ENCODE measurements at places on chromosomes 2 and 18.

DNA sequence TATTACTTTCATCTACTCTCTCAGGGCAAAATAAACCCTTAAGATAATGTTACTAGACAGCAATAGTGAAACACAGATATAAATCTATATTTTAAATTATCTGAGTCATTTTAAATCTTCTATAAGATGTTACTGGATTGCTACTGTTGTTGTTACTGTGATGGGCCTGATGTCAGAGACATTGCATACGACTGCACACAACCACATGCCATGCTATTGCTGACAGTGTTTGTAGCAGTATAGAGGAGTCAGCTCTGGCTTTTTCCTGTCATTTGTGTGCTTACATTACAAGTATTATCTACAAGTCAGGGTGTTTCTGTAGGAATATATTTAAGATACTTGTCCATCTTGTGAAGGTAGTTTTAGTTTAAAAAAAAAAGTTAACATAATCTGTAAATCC is 63.9 kb downstream of the CCDC148 start:
- DNase-seq = no peak

- DNase-seq = no peak
Observed at GRCh38 chr18:13615432-13615861, 110.9 kb downstream of the FAM210A start.

DNA sequence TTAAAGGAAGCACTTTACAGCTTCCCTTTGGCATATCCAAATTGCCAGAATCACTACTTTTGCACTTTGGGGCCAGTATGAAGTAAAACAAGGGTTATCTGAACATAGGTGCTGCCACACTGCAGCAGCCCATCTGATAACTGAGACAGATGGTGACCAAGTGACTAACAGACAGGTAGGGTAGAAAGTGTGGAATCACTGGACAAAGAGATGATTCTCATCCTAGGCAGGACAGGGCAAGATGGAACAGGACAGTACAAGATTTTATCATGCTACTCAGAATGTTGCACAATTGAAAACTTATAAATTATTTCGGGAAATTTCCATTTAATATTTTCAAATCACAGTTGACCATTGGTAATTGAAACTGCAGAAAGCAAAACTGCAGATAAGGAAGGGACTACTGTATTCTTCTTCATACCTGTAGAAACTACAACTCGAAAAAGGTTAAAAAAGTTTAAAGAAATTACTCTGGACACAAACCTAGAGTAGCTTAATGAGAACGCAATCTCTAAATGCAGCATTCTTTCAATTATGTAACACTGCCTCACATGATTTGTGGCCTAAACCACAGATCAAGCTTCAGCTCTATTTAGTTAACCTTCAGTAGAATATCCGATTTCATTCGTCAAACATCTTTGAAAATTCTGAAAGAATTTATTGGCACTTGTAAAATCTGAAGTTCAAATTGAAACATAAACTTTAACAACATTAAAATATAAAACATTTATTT is 31.4 kb downstream of the HEATR5B start:
- no peak for DNase-seq

DNA sequence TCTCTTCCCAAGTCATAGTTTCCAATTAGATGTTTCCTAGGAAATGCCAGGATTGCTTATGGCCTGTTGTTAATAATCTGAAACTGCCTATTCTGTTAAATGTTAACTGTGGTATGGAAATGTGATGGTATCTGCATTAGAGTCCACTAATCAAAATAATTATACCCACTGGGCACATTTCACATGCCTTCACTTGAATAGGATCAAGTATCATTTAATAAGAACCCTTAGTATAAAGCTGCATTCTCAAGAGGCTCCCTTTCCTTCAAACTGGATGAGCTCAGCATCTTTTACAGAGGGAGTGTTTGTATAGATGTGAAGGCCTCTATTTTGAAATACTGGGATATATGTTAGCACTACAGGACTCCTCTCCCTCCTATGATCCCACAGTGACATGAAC is 477.2 kb upstream of the VRK2 start:
- DNase-seq = no peak

DNA sequence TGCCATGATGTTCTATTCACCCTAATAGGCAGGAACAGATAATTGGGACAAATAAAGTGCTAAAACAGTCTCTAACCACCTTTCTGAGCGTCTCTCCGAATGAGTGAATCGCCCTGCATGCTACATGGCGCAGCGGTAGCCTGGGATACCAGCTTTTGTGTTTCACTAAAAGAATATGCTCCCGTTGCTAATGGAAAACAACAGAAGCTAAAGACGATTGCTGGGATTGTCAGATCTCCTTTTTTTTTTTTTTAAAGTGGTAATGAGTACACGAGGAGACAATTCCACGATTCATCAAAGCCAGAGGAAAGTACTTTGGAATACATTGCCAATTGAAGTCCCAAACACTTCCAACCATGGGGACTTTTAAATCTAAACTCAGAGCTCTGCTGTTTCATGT is 1815.3 kb upstream of the CELF4 start:
- DNase-seq = no peak

DNA sequence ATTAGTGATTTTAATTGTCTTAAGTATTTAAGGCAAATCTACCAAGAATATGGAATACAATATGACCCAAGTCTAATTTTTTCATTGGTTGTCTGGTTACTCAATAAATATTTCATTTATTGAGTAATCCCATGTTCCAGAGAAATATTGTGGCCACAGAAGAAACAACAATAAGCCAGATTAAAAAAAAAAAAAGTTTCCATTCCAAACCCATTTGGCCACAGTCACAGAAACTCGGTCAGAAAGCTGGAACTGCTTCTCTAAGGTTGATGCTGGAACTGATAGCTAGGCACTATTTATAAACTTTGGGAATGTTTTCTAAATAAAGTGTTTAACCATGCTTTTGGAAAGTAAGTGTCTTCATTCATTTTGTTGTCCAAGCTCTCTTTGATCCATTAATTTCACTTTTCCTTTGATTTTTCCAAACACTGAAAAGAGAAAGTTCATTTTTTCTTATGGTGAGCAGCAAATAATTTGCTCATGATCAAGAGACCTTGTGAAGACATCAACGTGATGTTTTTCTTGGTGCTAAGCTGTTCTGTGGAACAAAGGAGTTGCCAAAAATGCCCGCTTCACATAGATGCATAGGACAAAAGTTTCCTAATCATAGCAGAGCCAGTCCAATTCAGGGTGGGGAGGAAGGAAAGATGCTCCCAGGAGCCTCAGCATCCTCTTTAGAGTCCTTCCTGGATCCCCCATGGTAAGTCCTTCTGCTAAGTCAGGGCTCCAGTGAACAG is 72.1 kb upstream of the CCBE1 start:
- DNase-seq = no peak

- DNase-seq = no peak
Observed at GRCh38 chr2:233469261-233470010, 97.1 kb downstream of the USP40 start.

DNA sequence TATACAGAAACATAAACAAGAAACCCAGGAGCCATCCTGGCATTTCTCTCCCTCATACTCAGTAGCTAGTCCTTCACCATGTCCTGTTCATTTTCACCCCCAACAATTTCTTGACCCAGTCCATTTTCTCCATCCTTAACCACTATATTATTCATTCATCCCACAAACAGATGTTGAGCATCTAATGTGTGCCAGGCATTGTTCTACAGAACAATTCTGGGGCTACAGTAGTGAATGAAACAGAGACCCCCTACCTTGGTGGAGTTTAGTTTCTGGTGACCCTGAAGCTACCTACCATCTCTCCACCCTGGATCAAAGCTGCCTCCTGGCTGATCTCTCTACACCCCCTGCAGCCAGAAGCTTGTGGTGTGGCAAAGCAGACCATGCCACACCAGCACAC is 27.5 kb upstream of the BZW1 start:
- DNase-seq = no peak

GRCh38 chr2:54053830-54054229 is 61.6 kb upstream of the ACYP2 start:
- DNase-seq = no peak

DNA sequence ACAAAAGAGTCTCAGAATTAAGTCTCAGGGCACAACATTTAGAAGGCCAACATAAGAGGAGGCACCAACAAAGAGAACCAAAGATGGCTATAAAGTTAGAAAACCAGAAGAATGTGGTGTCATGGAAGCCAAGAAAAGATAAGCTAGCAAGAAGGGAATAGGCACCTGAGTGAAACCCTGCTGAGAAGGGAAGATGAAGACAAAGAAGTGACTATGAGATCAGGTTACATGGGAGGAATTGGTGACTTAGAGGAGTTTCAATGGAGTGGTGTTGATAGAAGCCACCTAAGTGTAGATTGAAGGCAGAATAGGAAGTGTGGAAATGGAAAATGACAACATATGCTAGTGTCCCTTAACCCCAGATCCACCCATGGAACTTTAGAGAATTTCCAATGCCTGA is 327.6 kb upstream of the KCNJ3 start:
- DNase-seq = no peak

- no peak for DNase-seq
Observed at GRCh38 chr2:226001716-226002115, 602.2 kb downstream of the NYAP2 start.

DNA sequence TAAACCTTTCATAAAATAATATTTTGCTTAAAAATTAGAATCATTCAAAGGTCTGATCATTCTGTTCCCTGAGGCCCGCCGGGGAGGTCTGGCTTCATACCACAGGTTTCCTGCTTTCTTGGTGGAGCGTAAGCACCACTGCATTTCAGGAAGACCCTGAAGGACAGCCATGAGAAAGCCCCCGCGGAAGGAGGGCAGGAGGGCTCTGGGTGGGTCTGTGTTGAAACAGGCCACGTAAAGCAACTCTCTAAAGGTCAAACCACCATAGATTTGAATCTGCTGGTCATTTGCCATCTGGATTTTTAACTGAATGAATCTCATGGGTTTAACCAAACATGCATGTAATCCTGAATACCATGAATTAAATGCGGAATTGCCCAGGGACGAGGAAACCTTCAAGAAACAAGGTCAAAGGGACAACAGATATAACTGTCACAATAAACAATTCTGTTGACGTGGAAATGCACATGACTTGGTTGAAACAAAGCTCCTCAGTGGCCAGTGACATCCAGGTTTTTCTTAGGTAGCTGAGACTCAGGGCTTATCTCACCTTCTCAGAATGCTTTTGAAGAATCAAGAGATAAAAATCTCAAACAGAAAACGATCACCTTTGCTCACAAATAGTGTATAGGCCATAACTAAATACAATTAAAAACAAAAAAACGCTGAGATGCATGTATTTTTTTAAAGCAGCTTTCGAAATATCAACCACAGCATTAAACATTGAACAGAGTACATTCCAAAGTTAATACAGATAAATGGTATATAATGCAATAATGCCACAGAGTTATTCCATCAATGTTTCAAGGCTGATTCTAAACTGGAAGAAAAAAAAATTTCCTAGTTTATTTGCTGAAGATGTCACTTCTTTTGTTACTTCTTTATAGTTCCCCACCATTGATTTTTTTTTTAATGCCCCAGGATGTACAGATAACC is 193.2 kb downstream of the BCL2 start:
- DNase-seq = no peak

DNA sequence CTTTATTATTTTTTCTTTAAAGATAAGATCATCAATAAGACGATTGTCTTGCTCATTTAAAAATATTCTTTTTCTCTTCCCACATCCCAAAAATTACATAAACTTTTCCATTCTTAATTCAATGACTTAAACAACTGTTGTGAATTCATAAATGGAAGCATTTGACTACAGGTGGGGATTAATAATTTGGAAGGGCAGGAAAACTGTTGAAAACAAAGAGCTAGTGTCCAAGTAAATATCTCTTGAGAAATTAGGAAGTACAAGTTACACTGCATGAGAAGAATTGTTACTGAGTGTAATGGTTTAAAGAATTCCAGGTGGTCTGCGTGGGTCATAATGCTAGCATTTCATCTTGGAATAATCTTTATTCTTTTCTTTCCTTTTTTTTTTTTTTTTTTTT is 634.8 kb upstream of the ZEB2 start:
- no peak for DNase-seq

DNA sequence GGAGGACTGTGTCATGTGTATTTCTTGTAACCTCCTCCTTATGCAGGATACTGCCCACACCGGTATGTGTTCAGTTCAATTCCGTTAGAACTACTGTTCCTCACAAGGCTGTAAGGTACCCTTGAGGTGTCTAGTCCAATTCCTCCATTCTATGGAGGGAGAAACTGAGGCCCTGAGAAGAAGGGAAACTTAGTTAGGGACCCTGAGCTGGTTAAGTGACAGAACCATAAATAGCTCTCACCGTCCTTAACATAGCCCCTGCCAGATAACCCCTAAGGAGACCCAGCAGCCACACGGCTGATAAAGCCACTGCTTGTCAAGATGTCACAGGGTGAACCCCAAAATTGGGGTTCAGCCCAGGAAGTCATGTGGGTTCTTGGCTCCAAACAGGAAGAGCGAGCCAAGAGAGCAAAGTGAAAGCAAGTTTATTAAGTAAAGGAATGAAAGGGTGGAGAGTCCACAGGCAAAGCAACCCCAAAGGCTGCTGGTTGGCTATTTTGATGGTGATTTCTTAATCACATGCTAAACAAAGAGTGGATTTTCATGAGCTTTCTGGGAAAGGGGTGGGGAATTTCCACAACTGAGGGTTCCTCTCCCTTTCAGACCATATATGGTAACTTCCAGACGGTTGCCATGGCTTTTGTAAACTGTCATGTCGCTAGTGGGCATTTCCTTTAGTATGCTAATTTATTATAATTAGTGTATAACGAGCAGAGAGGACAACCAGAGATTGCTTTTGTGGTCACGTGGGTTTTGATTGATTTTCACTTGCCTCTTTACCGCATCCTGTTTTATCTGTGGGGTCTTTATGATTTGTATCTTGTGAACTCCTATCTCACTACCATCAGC is 83.4 kb upstream of the RTN4 start:
- DNase-seq = no peak

- no peak for DNase-seq
Observed at GRCh38 chr2:160197587-160197986, 2.5 kb downstream of the ITGB6 start.

DNA sequence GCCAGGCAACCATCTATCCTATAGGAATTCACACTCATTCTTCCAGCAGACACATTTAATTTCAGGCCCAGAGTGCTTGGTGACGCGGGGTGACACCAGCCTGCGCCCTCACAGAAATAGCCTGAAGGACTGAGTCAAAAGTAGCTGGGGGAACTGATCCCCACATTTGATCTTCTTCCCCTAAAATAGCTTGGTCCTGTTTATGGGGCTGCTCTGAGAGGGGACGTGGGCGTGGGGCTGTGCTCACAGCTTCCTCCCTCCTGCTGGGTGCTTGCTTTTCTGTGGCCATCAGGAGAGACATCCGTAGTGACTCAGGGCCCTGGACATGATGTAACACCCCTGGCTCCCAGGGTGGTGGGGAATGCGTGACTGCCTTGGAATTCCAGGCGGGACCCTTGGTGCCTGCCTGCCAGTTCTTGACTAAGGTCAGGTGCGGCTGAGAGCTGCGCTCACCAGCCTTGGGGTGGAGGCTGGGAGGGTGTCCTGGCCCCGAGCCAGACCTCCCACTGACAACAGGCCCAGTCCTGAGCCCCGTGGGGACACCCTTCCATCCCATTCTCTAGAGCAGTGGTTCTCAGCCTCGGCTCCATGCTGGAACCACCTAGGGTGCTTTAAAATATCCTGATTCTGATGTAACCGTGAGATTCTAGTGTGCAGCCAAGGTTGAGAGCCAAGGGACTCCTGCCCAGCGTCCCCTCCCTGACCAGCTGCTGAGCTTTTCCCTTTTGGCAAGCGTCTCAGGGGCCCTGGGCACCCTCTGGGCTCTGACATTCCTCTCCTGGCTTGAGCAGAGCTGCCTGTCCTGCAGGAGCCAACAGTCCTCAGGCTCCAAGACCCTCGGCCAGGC is 47.4 kb upstream of the SMAD7 start:
- no peak for DNase-seq

Data from NCI-H1105 treated with DMSO at 0.1 percent for 48 hours (cell line).